Activated T-helper 1 cell treated with anti-CD3 and anti-CD28 coated beads, Interleukin-12 subunit alpha, Interleukin-12 subunit beta, Interleukin-2, Interleukin-4 antibody, amounts not matched to agents 30 ng/mL and 10 ng/mL and 1 ng/mL, durations not matched to agents 14 hours and 24 hours and 36 hours (primary cell): ENCODE measurements at places on chromosomes 5 and 9. TPM values are rescaled to one million over a fixed set of nuclear protein-coding genes. Genes with fewer than 3 reads are reported as not detected.

TAF11L10 gene
- total RNA-seq, result not detected in 2 replicates

ROR2 gene
- total RNA-seq, result 1.1 and 1.6 TPM in 2 replicates

TMEM232 gene
- 0.61 and 1.3 TPM in 2 replicates for total RNA-seq

GRCh38 chr5:9533562-9534364 lies 12.1 kb downstream of the SEMA5A start:
- no peak for DNase-seq

- DNase-seq, result no peak
Measured at GRCh38 chr5:69468631-69469030, 24.0 kb upstream of the OCLN start.

DNA sequence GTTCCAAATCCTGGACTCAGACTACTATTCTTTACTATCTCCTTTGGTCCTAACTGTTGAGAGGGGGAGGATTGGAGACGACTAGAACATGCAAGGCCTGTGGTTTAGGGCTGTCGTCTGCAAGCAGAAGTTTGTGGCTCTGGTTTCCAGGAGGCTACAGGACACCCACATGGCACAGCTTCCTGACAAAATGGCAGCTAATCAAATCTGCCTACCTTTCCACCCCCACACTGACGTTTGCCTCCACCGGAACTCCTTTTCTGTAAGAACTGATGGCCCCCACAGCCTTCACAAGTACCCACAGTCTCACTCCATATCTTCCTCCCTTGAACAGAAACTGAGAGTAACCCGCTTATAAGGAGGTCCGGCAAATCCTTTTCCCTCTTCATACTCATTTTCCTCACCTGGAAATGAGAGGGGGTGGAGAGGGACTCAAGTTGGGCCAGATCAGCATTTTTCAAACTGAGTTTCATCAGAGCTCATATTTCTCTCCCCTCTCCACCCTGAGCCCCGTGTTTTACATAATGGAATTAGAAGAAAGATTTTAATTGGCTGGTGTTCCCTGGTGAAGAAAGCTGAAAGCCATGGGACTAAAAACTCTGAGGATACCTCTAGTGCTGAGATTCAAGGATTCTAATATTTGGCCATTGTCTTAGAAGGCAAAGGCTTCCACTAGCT lies 5.2 kb downstream of the SLC31A2 start:
- DNase-seq, result peak; percentile 18

- no peak for DNase-seq
Measured at GRCh38 chr5:40991168-40991980, 79.8 kb downstream of the MROH2B start.

- DNase-seq, result no peak
Measured at GRCh38 chr5:72093824-72094223, 13.5 kb upstream of the MAP1B start.

DNA sequence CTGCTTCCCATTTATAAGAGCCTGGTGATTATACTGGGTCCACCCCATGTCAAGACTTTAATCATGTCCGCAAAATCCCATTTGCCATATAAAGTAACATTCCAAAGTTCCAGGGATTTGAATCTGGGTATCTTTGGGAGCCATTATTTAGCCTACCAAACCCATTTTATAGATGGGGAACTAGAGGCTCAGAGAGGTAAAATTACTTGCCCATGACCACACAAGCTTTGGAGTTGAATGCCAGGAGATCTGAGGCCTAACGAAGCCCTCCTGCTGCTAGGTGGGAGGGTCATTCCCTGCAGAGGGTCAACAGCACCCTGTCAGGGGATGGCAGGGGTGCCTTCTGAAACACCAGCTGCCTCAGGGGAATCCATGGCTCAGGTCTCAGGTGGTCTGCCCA lies 13.0 kb upstream of the AKNA start:
- DNase-seq, result no peak
